Stimulated activated CD8-positive, alpha-beta memory T cell treated with anti-CD3 and anti-CD28 coated beads, Interleukin-4, amount 100 ng/mL, for 1 hour (primary cell): ENCODE measurements at places on chromosomes 12 and 14.

DNA sequence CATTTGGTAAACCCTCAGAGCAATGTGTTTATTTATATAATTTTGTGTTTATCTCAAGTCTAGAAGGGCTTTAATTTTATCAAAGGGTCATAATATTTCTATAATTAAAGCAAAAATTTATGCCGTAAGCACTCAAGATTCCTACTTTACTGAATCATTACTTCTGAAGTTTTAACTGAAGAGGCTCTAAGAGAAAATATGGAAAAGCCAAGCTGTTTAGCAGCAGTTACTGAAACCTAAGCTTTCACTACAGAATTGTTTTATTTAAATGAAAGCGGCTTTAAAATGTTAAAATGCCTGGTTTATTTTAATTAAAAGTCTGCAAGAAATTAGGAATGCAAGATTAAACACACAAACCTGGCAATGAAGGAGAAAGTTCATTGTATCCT lies 73.9 kb upstream of the BBS10 start:
- no peak for DNase-seq

DNA sequence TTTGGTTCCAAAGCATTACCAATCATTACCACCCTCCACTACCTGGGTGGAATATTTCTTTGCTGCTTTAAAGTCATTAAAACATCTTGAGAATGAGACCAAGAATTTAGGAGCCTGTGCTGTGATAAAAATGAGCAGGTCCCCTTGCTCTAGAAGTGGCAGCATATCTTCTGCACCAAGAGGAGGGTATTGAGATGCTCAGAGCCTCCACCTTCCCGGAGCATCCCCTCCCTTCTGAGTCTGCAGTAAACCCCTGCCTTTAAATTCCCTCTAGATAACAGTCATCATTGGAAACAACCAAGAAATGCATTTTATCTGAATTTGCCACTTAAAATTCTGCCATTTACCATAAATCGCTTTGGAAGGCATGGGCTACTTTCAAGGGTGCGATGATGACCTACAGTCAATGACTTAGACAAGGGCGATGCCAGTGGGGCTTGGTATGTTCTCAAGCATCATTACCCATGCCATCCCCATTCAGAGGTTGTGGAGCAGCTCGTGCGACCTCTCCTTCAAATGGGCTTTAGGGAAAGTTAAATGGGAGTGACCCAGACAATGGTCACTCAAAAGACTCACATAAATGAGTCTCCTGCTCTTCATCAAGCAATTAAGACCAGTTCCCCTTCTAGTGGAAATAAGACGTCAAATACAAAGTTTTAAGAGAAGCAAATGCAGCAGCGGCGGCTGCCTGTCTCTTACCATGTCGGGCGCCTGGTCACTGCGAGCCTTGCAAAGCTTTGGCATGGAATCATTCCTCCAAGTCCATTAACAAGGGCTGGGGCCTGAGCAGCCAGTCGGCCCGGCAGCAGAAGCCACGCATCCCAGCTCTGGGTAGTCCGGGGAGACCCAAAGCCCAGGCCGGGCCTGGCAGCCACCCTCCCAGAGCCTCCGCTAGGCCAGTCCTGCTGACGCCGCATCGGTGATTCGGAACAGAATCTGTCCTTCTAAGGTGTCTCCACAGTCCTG lies 334.5 kb downstream of the TMEM121 start:
- DNase-seq = no peak

DNA sequence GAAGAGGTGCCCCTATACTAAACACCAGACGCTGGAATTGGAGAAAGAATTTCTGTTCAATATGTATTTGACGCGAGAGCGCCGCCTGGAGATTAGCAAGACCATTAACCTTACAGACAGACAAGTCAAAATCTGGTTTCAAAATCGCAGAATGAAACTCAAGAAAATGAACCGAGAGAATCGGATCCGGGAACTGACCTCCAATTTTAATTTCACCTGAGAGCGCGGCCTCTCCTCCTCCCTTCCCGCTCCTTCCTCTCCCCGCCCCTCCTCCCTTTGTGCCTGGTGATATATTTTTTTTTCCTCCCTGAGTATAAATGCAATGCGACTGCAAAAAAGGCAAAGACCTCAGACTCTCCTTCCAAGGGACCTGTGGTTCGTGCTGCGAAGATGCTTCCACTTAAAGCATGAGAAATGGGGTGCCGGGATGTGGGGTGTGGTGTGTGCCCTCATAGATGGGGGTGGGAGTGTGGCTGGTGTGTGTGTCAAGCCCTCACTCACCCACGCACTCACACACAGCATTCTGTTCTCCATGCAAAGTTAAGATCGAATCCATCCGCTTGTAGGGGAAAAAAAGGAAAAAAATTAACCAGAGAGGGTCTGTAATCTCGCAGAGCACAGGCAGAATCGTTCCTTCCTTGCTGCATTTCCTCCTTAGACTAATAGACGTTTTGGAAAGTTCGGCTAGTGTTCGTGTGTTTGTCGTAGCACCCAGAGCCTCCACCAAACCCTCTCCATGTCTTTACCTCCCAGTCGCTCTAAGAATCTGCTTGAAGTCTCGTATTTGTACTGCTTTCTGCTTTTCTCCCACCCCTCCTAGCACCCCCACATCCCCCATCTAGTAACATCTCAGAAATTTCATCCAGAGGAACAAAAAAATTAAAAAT lies 4.5 kb downstream of the HOXC10 start:
- no peak for DNase-seq

DNA sequence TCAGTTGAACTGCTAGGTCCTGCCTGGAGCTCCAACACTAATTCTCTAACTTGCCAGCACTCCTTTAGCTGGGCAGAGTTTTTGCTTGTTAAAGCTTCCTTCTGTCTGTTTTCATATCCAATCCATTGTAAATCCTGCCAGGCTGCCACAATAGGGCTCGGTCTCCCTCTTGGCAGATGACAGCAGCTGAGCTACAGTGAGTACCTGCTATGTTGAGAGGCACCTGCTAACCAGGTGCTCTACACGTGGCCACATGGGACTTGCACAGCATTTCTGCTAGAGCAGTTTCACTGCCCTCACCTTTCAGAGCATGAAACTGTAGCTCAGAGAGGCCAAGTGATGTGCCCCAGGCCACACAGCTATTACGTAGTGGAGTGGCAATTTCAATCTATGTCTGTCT lies 106.6 kb upstream of the NOS1 start:
- no peak for DNase-seq

DNA sequence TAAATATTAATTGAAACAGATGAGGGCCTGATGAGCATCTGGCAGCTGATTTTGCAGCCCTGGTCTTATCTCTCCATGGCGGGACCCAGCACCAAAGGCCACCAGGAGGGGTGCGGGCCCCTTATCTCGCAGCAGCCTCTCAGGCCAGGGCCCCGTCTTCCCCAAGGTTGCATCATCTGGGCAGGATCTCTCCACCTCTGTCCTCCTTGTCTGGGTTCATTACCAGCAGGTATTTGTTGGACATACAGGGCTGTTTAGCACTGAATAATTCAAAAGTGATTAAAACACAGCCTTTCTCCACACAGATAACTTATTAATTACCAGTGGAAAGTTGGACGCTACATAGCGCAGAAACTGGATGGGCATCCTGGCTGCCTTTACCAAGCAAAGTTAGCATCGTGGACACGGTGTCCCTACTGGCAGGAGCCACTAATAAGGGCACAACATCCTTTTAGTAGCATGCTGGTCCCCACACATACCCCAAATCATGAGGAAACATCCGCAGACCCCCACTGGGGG lies 25.8 kb downstream of the TMEM120B start:
- DNase-seq = no peak

DNA sequence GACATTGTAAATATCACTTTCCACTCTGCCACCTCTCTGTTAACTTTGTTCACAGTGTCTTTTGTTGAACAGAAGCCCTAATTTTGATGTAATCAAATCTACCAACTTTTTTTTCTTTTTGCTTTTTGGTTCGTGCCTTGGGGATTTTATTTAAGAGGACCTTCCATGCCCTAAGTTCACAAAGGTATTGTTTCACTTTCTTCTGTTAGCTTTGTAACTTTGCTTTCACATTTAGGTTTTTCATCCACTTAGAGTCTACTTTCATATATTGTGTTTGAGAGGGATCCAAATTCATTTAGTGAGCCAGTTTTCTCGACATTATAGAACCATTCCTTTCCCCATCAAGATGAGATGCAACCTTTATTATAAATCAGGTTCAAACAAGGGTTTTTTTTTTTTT lies 275.7 kb upstream of the CRY1 start:
- no peak for DNase-seq

DNA sequence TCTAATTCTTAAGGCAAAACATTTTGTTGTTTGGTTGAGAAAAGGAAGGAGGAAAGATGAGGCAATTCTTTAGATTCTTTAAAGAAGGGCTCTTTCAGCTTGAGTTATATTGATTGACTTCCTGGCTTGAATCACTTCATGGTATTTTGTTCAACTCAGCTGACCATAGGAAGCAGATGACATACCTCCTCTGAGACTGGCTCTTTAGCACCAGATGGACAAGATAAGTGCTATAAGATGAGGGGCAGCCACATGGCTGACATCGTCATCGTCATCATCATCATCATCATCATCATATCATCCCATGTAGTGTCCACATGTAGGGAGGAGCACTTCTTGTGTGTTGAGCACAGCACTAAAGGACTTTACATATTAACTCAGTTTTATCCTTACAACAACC lies 81.3 kb downstream of the SSPN start:
- no peak for DNase-seq

DNA sequence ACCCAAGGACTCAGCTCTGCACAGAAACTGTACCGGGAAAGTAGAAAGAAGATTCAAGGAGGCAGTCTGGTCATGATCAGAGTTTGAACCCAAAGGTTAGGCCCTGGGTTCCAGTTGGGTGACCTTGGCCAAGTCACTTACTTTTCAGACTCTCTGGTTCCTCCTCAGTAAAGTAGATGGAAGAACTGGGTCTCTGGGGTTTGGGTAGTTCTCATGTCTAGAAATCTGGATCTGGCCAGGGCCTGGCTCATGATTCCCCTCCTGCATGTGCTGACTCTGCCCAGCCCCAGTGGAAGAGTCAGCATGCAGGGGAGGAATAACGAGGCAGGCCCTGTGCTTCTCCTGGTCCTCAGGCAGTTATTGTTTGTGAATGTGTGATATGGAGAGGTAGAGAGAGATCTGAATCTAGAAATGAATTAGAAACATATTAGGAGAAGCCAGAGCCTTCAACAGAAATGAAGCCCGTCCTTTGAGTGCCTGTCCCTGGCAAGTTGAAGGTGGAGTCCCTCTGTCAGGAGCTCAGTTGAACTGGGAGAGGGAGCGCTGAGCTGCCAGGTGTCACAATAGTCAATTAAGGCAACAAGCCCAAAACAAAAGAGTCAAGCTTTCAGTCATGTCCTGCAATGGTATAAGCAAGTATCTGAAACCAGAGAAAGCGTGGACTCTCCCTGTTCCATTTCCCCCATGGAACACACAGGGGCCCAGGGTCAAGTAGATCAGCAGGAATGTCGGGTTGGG lies 131.3 kb upstream of the HIF1A start:
- no peak for DNase-seq

GRCh38 chr12:40963751-40964150 lies 224.4 kb upstream of the PDZRN4 start:
- no peak for DNase-seq

GRCh38 chr12:50047693-50048250 lies 9.6 kb upstream of the ASIC1 start:
- no peak for DNase-seq

- DNase-seq = no peak
Measured at GRCh38 chr14:75323571-75323970, 44.9 kb downstream of the FOS start.

GRCh38 chr14:30387871-30388270 lies 171.1 kb upstream of the G2E3 start:
- DNase-seq = no peak

GRCh38 chr12:54479421-54479820 lies 6.0 kb upstream of the GTSF1 start:
- DNase-seq = no peak

- no peak for DNase-seq
Measured at GRCh38 chr14:91509878-91510170, 286 bp downstream of the PPP4R3A start.

GRCh38 chr12:85740186-85740585 lies 96.0 kb downstream of the RASSF9 start:
- DNase-seq = no peak

DNA sequence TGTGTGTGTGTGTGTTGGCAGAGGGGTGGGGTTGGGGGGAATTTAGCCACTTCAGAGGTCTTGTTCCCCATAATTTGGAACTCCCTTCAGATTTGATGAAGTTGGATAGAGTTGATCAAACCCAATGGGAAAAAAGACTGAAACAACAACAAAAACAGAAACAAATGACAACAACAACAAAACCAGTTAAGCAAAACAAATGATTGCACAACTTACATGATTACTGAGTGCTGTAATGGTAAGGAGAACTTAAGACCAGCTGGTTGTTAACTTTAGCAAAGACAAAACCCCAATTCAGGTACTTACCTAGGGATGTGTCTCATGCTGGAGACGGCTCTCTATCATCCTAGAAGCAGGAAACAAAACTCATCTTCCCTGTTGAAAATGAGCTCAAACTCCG lies 107.8 kb upstream of the DDHD1 start:
- no peak for DNase-seq

- no peak for DNase-seq
Measured at GRCh38 chr12:128399253-128399652, 132.3 kb downstream of the TMEM132C start.

DNA sequence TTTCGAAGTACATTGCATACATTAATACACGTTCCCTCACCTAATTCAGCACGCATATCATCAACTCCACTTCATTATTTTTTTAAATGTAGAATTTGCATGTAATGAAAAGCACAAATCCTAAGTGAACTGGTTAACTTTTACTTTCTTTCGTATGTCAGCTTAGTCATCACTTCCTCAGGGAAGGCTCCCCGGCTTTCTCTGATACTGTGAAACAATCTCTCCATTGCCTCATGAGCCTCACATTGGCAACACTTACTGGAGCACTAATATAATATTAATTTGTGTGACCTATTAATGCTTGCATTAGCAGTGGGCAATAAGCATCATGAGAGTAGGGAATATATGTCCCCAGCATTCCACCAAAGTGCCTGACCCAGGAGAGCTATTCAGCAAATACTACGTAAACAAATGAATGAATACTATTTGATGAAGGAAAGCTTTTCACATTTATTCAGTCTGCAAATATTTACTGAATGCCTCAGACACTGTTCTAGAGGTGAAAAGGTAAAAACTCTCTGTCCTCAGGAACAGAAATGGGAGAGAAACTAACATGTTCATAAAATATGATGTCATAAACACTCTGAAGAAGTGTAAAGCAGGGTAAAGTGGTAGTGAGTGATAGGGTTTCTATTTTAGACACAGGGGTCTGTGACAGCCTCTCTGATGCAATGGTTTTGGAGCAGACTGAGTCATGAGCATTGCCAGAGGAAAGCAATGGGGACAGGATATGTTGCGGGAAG lies 327.5 kb upstream of the DIO2 start:
- no peak for DNase-seq
